MG63 (cell line): ENCODE measurements at places on chromosomes 1 and 21. TPM values are rescaled to one million over a fixed set of nuclear protein-coding genes. Genes with fewer than 3 reads are reported as not detected.
A peak's percentile ranks its signal among the peaks of the same experiment; 100 is the strongest.

GRCh38 chr1:155984341-155984740 is 6.0 kb upstream of the ARHGEF2 start:
- no peak for DNase-seq

DNA sequence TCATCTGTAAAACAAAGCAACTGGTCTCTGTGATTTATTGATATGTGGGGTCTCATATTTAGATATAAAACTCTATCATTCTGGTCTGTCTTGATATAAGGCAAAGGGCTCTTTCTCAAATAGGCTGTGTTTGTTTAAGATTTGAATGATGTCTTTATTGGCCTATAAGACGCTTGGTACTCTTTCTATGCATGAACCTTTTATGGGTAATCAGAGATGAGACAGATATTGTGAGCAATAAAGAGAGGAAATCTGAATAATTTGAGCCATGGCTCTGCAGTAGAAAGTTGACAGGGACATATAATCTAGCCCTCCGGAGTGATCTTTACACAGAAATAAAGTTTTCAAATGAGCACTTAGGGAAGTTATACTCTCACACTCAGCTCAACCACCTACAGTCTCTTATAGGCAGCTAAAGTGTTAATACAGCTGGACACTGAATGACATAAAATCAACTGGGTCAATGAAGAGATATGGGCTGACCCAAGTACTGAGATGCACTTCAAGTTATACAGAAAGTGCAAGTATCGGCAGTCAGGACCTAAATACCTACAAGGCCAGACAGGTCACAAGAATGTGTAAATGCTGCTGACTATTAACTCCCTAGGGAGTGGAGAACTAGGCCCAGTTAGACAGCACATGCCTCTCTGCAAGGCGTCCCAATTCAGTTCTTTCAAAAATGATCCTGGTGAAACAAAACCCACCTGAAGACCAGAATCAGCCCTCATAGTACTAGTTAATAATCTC is 111.0 kb downstream of the PTPN14 start:
- no peak for DNase-seq

DNA sequence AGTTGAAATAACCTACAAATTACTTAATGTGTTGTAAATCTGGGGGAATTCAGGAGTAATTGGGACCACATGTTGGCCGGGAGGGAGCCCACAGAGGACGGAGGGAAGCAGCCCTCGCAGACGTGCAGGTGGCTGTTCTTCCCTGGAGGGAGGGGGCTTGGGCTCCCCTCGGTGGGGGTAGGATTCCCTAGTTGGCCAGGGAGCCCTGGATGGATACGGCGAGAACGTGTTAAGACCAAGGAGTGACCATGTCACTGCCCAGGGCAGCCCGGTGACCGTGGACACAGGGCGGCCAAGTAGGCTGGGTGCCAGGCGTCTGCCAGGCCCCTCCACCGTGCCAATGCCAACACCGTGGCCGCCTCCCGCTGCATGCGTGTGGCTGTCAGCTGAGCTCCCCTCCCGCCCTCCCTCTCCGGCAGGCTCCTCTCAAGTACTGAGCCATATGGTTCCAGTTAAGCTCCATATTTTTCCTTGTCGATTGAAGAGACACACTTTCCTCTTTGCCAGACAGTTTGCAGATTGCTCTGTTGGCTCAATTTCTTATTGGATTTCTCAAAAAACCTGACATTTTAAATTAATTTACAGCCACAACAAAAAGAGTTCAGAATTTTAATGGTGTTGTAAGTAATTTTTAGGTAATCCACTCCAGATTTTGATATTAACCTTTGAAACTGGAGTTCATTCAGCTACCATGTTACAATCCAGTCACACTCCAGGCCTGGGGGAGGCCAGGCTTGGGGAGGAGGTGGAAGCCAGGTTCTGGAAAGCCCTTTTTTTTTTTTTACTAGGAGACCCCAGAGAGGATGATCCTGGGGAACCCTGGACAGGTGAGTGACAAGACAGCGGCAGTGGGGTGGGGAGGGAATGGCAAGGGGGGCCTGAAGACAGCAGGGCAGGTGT is 71.2 kb downstream of the CASZ1 start:
- no peak for DNase-seq

DNA sequence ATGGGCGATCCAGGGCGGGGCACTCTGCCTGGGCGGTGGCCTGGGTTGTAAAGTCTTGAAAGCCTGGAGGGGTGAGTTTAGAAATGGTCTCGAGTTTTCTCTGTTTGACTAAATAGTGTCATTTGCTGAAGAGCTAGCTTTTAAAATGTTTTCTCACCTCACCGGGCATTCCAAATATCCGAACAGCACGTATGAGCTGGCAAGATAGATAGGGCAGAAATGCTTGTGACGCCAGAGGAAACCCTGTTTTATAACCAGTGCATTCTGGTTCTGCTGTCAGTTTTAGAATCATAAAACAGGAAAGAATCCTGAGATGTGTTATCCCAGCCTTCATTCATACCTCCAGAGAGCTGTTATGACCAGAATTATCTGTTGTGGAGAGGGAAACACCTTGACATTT is 725 bp downstream of the RTCA start:
- peak; percentile 6 for DNase-seq

GRCh38 chr1:78006521-78006920 is 1.8 kb downstream of the DNAJB4 start:
- no peak for DNase-seq

DNA sequence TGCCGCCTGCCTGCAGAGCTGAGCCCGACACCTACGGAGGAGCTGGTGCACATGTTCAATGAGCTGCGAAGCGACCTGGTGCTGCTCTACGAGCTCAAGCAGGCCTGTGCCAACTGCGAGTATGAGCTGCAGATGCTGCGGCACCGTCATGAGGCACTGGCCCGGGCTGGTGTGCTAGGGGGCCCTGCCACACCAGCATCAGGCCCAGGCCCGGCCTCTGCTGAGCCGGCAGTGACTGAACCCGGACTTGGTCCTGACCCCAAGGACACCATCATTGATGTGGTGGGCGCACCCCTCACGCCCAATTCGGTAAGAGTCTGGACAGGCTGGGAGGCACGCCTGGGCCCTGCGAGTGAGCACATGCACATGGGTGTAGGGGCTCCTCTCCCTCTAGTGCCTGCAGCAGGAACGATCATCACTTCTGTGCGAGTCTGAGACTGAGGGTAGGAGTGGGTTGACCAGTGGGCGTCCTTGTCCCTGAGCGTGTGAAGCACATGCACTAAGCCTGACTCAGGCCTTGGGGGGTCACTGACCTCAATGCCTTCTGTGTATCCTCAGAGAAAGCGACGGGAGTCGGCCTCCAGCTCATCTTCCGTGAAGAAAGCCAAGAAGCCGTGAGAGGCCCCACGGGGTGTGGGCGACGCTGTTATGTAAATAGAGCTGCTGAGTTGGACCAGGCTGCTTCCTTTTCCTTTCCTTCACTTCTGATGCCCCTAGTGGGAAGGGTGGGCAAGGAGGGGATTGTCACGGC is 6.9 kb downstream of the DMAP1 start:
- DNase-seq = peak; percentile 18

DNA sequence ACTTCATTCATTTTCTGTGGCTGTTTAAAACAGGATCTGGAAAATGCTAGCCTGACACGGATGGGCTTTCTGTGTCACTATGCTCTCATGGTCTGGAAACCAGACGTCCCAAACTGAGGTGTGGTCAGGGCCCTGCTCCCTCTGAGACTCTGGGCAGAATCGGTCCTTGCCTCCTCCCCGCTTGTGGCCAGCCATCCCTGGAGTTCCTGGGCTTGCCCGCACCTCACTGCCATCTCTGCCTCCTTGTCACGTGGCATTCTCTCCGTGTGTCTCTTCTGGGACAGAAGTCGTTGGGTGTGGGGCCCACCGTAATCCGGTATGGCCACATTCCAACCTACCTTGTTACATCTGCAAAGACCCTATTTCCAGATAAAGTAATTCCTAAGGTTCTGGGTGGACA is 10.1 kb upstream of the ACTRT2 start:
- no peak for DNase-seq

DNA sequence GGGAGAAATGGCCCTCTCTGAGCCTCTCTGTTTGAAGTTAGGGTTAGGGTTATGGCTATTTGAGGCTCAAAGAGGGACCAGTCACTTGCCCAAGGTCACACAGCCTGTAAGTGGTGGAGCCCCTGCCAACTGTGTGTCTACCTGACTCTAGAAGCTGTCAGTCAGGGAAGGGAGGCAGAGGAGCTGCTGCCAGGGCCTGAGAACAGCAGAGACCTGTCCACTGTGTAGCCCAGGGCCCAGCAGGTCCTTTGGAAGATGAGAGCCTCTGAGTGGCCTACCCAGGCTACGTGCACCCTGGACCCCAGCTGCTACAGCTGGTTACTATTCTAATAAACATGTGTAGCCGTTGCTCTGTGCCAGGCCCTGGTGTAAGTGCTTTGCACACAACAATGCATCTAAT is 15.1 kb upstream of the EDN2 start:
- peak; percentile 25 for DNase-seq

DNA sequence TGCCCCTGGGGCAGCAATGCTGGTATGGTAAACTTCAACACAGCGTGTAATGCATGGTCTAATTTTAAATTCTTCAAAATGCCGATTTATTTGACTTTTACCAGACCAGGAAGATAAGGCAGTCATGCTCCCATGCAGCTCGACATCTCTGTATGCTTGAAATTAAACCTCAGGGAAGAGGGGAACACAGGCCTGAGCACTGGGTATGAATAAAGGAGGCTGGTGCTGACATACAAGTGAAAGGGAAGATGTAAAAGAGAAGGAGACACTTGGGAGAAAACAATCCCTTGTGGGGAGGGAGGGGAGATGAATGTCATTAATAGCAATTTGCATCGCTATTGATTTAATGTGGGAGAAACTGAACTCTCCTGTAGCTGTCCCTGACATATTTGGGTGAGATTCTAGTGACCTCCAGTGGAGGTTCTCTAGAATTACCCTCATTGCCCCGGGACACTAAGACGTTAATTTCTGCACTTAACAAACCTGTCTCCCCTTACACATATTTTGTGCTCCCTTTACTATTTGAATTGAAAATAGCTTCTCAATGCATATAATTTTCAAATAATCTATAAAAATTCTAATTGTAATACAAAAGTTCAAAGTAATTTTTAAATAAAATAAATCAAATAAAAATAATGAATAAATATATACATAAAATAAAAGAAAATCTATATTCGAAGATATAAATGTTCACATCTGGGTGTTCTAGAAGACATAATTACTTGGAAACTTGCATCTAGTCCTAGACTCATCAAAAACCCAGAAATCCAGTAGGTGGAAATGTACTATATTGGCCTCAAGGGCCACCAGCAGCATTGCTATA is 283.1 kb downstream of the LMX1A start:
- DNase-seq = no peak

DNA sequence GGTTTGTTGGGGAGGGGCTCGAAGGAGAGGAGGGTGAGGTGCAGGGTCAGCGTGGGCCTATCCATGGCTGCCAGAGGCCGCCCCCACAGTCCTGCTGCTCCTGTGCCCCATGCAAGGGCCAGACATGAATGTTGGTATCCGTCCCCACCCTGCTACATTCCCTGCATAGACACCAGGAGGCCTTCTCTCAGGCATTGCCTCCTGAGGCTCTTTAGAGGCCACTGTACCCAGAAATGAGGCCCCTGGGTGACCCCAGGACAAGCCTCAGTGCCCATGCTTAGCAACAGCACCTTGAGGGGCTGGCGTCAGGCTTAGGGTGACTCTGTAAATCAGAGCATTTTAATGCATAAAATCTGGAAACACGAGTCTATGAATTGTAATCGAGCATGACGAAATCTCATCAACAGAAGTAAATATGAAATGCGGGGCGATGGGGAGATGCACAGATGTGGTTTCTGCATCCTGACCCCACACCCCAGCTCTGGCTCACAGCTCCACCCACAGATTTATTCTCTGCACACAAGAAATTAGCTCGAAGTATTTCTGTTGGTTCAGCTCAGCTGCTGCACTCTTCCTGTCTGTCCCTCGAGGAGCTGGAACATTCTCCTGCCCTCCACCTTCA is 124.0 kb upstream of the CSF3R start:
- DNase-seq = no peak

DNA sequence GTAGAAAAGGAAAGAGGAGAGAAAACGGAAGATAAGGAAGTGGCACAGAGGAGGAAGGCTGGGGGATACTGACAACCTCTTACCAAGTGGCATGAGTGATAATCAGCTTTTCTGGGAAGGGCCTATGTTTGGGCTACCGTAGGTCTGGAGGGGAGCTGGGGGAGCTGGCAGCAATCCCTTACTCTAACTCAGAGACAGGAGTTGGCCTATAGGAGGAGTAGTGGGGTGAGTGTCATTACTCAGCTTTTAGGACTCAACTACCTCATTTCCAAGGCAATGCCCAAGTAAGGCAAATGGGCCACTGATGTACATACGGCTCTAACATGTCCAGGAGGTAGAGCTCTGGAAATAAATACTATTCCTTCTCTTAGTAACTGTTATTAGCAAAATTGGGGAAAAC is 48.7 kb upstream of the DMRTA2 start:
- no peak for DNase-seq

DNA sequence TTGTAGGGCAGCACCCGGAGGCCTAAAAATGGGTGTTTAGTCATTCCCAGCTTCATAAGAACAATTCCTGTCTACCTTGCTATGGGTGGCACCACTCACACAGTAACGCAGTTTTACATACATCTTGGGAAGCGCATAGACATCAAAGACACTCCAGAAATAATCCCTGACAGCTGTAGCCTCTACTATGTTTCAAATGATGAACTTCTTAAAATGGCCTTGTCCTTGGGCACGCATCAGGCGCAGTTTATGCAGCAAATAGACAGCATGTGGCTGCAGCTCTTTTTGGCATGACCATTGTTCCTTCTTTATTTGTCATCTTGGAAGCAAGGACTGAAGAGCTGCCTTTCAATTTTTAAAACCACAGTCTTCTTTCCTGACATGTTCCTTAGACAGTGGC is 77.6 kb upstream of the CACYBP start:
- no peak for DNase-seq

DNA sequence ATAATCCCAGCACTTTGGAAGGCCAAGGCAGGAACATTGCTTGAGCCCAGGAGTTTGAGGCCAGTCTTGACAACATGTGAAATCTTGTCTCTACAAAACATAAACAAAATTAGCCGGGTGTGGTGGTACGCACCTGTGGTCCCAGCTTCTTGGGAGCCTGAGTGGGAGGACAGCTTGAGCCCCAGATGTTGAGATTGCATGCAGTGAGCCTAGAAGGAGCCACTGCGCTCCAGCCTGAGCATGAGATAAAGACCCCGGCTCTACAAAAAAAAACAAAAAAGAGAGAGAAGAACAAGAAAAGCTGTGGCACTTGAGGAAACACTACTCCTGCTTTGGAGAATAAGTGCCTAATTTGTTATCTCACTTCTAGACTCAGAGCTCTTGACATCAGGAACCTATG is 146.6 kb downstream of the GLUL start:
- DNase-seq = no peak

GRCh38 chr1:211210965-211211364 is 48.2 kb upstream of the RCOR3 start:
- DNase-seq = no peak

Gene CFAP74
- 0.20 TPM in 1 of 2 replicates, not detected in the other for total RNA-seq

Gene IGSF3
- 4.6 and 5.0 TPM in 2 replicates for total RNA-seq

Gene KCNH1
- total RNA-seq = not detected in 2 replicates

Gene ZFP69
- total RNA-seq = 2.6 and 2.8 TPM in 2 replicates

Gene FCRLA
- total RNA-seq = 2.2 TPM in 1 of 2 replicates, not detected in the other

Gene MAP3K21
- total RNA-seq = 0.89 and 1.5 TPM in 2 replicates

Gene SPRR2F
- not detected in 2 replicates for total RNA-seq

Gene ELF3
- total RNA-seq = not detected in 2 replicates
